ENCODE measurements at places on chromosomes 1 and 21.

DNA sequence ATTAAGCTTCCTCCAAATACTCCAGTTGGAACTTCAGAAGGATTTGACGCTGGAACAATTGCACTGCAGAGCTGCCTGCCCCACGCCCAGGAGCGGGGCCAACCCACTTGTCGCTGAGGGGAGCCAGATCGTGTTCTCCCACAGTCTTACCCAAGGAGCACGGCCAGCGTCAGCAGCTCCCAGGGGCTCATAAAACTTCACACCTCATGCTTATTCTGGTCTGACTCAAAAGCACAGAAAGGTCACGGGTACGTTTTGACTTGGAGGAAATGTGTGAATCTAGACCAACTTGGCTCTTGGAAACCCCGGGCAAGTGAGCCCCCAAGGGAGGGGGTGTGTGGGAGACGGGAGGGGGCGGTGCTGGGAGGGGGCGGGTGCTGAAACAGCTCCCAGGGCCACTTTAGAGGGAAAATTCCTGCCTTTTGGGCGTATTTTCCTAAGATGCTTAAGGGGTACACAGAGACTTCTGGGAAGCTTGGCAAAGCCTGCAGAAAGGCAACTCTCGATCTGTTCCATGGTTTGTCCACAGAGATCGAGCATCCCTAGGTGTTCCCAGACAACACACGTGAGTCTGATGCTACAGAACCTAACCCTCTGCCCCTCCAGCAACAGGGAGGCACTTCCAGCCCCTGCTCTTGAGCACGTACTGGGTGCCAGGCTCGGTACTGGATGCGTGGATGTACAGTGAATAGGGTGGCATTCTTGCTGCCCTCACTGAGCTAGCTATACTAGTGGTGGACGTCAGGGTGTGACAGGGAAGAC is 98.9 kb downstream of the DHRS3 start:
- DNase-seq = peak; percentile 27

DNA sequence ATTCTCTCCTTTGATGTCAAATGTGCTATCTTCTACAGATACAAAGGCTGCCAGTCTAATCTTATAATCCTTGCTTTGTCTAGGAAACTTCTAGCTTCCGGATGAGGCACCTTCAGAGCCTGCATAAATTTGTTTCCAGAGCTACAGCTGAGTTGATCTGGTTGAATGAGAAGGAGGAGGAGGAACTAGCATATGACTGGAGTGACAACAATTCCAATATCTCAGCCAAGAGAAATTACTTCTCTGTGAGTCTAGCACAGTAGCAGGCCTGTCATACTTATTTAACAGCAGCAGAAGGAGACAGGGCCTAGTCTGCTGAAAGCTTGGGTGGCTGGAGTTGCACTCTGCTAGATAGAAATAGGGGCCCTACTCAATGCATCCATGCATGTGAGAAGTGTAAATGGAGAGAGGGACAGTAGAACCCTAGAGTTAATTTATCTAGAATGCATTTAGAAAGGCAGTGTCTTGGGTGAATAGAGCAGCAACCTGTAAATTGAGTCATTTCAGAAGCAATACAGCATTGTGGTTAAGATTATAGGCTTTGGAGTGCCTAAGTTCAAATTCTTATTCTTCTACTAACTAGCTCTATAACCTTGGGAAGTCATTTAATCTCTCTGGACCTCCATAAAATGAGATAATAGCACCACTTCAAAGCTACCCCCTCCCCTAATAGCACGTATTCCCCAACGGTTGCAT is 89.0 kb downstream of the MACF1 start:
- DNase-seq = no peak

DNA sequence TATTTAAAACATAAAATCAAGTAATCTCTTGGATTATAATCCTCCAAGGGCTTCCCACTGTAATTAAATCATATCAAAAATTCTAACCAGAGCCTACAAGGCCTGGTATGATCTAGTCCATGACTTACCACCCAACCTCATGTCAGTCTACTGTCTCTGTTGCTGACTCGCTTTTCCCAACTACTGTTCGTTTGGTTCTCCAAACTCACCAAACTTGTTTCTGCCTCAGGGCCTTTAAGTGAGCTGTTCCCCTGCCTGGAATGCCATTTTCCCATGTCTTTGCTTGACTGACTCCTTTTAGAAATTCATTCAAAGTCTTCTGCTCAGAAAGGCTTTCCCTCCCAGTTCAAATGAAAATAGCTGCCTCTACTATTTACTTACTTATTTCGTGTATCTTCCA is 95.9 kb downstream of the ZC3H11B start:
- DNase-seq = no peak

DNA sequence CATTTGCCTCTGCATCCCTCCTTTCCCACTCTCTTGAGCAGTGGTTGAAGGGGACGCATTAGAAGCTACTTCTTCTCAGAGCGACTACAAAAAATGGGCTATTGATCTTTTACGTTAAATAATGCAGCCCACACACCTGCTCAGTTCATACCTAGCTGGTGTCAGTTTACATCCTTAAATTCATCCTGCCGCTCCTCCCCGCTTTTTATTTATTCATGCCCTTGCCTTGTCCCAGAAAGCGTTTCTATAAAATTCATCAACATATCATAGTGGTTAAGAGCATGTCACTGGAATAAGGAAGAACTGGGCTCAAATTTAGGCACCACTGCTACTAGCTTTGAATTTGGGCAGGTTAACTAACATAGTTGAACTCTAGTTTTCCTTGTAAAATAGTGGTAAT is 66.0 kb upstream of the TINAGL1 start:
- DNase-seq = no peak

DNA sequence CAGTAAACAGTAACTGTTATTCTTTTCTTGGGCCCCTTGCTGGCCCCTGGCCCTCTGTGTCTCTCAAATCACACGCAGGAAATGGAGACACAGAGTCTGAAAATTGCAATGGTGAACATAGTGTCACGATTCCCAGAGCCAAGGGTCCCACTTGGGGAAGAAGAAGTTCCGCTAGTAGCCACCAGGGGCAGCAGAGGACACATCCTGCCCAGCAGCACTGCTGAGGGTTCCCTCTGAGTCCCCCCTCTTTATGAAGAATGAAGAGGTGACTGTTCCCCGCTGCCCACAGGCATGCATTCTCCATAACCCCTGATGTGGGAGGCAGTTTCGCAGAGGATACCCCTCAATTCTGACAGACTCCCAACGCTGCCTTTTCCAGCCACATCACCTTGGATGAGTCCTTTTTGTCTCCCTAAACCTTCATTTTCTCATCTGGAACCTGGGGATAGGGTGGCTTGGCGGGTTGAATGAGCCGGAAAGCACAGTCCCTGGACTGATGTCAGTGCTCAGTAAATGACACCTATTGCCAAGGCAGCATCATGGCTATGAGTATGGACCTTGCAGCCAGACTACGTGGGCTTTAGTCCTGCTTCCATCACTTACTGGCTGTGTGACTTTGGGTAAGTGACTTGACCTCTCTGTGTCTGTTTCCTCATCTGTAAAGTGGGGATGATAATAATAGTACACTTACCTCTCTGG is 238.0 kb upstream of the TMEM51 start:
- DNase-seq = peak; percentile 15

DNA sequence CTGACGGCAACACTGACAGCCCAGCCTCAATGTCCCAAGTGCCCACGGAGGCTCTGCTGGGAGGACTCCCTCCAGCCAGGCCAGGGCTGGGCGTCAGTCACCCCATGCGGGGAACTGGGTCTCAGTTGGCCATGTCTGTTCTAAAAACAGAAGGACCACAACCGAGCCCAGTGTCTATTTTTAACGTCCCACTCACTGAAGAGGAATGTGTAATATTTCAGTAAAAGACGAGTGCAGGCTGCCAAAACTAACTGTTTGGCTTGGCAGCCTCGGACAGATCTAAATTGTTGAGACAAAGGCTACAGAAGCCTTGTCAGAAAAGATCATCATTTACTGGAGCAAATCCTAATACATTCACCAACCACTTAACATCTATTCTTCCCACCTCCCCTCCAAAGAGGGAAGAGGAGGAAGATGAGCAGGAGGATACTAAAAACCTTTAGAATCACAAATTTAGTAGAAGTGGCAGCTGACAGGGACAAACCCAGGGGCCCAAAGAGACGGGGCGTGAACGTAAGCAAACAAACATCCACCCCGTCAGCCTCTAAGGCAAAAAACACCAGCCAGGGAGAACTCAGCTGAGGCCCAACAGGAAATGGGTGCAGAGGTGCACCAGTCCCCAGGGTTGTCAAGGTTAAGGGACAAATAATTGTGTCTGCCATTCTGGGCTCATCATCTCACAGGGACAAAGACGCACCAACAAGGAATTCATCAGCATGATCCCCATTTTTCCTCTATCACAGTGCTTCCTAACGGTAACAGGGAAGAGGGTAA is 18.7 kb downstream of the C1orf198 start:
- no peak for DNase-seq

All from stimulated activated CD4-positive, alpha-beta T cell treated with anti-CD3 and anti-CD28 coated beads, Interleukin-1b, Interleukin-23, amount 100 ng/mL, for 4 hours (primary cell).